ENCODE measurements at places on chromosomes 6 and 20.

- DNase-seq: no peak
Observed at GRCh38 chr6:10382728-10383330, 32.0 kb downstream of the TFAP2A start.

GRCh38 chr20:38225900-38226263 is 34.7 kb downstream of the KIAA1755 start:
- no peak for DNase-seq

DNA sequence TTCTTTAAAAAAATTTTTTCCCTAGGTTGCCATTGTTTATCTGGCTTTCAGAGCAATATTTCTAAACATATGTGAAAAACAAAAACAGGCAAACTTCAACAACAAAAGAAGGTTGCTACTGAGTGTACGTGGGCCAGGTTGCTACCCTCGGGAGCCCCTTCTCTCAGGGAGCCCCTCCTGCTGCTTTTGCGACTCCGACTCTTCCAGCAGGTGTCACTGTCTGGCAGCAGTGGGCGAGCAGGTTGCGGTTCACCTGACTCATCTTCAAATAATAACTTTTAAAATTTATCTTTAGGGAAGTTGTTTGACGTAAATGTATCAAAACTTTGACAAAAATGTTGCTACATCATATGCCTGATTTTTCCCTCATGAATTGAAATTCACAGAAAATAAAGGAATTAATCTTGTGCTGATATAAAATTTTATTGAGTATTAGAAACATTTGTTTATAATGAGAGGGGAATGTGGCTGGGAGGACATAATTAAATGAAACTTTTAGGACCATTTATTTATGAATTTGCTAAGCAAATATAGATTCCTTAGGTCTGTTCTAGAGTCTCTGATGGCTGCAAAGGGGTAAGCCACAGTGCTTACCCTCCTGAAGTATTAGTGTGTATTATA is 138.8 kb downstream of the HIVEP1 start:
- no peak for DNase-seq

DNA sequence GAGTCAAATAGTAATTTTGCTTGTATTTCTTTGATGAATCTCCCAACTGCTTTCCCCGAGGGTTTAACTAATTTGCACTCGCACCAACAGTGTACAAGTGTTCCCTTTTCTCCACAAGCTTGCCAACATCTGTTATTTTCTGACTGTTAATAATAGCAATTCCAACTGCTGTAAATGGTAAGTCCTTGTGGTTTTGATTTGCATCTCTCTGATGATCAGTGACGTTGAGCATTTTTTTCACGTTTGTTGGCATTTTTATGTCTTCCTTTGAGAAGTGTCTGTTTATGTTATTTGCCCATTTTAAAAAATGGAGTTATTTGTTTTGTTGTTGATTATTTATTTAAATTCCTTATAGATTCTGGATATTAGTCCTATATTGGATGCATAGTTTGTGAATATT is 399.8 kb upstream of the MAN1A1 start:
- no peak for DNase-seq

DNA sequence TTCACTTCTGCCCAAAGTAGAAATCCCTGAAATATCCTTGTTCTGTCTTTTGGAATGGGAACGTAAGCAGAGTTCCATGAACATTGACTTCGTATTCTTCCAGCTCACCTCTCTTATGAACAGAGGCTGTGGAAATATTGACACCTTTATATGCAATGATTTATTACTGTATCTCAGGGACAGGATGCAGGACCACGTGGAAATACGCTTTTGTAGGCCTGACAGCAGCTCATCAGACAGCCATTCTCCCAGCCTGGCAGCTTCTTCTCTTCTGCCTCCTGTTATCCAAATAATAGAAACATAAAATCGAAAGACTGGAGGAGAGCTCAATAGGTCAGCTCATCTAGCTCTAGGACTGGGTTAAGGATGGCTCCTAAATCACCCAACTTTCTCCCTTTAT is 106.2 kb upstream of the DTNBP1 start:
- DNase-seq: no peak

DNA sequence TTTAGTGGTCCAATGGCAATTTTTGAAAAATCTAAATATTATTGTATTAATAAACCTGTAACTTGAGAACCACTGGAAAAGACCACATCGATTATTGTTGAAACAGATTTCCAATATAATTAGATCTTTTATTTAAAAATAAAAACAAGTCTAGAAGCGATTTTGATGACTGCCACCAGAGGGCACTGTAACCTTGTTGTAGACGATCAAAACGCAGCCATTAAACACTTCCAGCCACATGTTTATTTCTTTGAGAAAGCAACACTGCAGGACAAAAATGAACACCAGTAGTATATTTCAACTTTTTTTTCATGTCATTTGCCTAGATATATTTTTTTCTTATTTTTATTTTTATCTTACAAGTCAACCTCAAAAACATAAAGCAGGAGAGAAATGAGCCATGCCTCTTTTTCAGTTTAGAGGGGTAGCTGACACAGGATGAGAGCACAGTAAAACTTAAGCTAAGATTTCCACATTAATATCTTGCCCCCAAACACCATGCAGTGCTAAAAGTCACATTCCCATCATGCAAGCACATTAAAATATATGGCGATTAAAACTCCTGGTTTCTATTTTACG is 115.4 kb downstream of the OPRM1 start:
- DNase-seq: peak; percentile 20

GRCh38 chr6:17393892-17394631 is 667 bp downstream of the CAP2 start:
- DNase-seq: no peak

DNA sequence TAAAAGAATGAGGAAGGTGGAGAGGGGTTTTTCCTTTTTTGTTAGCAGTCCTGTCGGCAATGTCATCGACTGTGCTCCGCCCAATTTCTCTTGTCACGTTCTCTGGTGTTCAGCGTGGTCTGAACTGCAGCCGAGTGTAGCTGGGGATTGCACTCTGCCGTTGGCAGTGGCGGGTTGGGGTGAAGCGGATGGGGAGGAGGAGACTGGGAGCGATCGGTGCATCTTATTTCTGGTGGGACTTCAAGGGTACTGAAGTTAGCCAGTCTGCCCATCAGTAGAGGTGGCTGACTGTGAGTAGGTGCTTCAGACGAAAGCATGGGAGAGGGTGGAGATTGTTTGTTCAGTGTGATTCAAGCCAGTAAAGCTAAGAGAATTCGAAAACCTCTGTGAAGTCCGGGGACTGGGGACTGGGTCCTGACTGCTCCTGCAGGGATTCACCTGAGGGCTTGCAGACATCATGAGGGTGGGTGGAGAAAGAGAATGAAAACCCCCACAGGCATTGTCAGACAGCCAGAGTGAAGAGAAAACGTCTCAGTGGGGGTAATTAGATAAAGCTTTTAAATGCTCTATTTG is 5.1 kb downstream of the RREB1 start:
- DNase-seq: no peak

DNA sequence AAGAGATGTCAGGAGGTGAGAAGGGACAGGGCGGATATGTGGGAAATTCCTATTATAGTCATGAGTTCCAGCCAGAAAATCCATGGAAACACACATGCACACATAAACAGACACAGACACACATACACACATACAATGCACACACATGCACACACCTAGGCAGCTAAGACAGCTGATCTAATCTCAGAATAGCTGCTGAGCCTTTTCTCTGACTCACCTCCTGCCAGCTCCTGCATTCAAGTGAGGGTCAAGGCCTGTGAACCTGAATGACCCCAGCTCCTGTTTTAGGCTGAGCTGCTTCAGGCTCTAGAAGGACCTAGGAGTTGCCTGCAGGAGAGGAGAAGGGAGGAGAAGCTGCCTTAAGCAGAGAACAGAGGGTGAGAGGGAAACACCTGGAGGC is 21.6 kb upstream of the RAET1L start:
- no peak for DNase-seq

DNA sequence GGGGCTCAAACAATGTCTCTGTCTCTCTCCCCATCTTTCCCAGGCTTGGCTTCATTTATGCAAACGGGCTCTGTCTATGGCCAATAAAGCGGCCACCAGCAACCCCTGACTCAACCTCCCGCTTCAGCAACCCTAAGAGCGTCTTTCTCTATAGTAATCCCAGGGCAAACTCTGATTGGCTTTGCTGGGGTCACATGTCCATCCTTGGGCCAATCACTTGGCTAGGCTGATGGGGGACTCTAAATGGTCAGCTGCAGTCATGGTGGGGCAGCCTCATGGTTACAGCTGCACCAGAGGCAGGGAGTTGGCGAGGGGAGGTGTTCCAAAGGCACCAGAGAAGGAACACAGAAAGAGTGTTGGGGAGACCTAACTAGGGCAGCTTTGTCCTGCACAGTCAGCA is 68.5 kb upstream of the BLCAP start:
- no peak for DNase-seq

DNA sequence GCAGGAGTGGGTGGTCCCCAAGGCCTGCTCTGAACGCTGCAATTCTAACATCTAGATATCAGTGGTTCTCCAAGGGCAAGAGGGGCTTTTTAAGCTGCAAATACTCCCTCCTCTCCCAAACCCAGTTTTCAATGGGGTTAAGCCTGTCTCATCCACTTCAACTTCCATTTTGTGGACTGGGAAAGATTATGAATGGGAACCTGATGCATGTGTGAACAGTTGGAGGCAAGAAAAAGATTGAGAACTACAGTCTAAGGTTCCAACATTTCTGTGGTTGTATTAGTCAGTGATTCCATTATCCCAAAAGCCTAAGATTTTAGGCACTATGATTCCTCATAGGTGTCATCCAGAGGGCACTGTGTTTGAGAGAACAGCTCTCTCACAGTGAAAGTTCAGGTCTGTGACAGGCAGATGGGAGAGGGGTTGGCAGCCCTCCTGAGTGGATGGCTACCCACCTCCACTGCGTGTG is 53.7 kb downstream of the HNF4A start:
- no peak for DNase-seq

DNA sequence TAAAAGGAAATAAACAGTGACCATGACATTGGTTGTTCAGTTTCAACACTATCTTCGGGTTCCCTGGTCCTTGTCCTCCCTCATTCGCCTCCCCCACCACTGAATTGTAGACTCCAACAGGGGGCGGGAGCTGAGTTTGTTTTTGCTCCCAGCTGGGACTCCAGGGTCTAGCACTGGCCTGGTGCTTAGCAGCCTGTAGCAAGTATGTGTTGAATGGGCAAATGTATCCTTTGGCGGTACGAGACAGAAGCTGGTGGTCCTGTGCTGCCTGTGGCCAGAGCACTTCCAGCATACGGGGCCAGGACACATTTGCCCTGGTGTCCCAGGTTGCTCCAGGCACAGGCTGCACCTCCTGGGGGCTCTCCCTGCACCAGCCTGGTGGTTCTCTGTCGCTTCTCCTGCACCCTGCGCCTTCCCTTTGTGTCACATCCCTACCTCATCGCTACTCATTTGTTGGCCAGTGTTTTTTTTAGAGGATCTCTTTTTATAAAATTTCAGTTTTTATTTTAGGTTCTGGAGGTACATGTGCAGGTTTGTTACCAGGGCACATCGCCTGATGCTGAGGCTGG is 40.1 kb downstream of the PHACTR3 start:
- DNase-seq: no peak

GRCh38 chr6:81694855-81695254 is 57.6 kb downstream of the TENT5A start:
- DNase-seq: no peak

GRCh38 chr20:62316331-62317166 is 13.8 kb downstream of the ADRM1 start:
- no peak for DNase-seq

- DNase-seq: no peak
Observed at GRCh38 chr6:145962581-145962980, 1.6 kb downstream of the SHPRH start.

All from effector memory CD4-positive, alpha-beta T cell (primary cell).